ENCODE measurements at places on chromosomes 3 and 15.

DNA sequence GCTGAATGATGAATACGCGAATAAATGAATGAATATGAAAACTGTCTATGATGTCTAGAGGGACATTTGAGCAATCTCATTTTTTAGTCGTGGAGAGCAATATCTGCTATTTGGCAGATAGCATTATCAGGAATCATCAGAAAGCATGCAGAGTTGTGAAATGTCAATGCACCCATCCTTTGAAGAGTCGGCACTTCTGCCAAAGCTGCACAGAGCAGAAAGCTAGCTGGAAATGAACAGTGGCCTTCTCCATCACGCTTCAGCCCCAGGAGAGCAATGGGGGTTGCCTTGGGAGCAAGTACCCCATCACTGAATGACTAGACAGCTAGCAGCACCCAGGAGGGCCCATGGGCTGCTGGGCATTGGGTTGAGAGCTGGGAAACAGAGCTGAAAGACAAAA is 69.1 kb upstream of the PROK2 start:
- no peak for DNase-seq

- no peak for DNase-seq
These were observed 91.0 kb upstream of the CHMP2B start for GRCh38 chr3:87136066-87136596.

GRCh38 chr3:45105855-45106671 is 40.1 kb downstream of the CDCP1 start:
- DNase-seq = peak; percentile 89

DNA sequence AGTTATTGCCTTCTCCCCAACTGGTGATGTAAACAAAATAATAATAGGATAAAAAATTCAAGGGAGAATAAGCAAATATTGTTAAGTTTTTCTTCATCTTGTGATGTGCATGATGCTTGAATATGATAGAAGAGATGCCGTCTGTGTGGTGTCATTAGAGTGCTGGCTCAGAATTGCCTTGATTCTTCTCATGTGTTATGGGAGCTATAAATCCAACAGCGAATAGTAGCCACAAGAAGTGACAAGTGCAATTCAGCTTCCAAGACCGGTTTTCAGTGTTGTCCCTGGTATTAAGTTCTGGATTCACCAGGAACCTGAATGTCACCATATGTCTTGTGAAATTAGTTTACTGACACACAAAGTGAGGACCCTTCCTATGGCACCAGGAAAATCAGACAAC is 547.0 kb downstream of the NSUN3 start:
- no peak for DNase-seq

DNA sequence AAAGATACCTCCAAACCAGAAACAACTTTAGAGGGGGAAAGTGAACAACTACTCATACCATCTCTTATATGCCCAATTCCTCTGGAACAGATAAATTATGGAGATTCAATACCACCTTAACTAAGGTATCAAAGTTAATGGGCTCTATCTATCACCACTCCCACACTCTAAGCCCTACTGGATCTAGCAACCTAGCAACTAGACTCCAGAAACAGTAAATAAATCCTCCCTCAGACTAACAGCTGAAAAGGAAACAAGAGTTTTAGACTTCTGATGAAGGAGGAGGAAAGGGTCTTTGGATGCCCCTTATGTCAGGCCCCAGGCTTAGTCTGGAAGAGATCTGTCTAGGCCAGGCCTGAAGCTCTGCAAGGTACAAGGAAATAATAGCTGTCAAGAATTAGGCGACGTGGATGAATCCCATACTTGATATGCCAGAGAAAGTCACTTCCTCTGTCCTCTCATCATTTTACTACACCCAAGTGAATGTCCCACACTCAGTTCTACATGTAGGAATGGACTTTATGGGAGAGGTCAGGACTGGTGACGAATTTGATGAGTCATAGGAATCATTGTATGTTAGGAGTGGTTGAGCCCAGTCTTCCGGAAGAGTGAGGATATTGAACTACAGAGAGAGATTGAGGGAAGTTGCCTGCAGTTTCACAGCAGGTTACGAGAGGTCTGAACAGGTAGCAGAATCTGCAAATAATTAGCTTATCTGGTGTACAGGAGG is 113.8 kb downstream of the AKAP13 start:
- peak; percentile 93 for DNase-seq

DNA sequence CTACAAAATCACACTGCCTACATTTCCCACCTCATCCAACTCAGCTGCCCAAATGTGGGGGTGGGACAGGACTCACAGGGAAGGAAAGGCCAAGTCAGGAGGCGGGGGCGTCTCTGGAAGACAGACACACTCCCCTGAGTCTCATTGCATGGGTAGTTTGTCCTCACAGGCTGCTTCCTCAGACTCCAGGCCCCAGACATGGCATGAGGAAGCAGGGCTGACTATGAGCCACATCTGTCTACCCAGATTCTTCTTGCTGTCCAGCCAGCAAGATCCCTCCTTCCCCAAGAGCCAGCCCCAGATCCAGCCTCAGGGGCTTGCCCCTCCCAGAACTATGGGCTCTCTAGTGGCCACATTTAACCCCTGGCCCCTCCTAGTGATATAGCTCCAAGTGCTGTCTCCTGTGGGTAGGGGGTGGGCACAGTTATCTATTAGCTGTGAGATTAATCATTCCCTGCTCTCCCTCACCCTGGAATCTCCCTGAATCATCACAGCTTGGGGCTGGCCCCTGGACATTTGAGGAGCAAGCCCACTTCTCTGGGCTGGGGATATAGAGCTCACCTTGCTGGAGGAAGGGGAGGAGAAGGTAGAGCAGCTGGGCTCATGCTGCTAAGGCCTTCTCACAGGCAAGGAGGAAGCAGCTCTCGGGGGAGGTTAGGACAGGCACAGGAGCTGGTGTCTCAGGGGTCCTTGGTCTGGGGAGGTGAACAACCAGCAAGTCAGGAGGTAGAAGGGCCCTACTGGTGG is 2.1 kb upstream of the CCDC33 start:
- no peak for DNase-seq
